ENCODE measurements at places on chromosomes 5 and 9.

- DNase-seq = no peak
Measured at GRCh38 chr9:71177901-71178300, 56.5 kb upstream of the TRPM3 start.

DNA sequence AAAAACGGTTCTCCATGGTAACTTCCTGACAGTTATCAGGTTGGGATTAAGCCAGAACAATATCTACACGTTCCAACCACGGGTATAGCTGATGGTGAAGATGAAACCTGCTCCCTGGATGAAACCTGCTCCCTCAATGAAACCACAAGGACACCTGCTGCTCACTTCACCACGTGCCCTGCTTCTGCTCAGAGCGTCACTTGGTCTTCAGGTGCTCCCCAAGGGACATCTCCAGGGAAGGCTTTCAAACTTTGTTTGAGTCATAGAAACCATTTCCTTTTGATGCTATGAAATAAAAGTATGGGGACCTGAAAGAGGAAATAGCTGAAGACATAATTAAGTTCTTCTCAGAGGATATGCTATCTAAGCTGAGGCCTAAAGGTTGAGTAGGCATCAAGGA, 242.4 kb downstream of the MED10 start:
- no peak for DNase-seq

DNA sequence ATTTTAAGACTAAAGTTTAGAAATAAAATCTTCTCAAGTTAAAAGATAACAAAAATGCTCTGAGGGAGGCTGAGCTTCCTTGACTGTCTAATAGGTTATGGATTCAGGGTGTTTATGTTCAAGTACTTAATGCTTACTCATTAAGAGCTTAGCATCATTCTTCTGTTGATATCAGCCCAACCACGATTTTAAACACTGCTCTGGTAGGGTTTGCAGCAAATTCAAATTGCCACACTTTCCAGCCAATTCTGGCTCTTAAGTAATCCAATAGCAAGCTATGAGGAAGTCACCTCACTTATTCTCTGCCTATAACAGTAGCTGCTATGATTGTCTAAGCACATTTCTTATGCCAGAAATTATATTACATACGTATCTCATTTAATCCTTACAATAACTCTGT, 191.0 kb upstream of the KIF2A start:
- no peak for DNase-seq

DNA sequence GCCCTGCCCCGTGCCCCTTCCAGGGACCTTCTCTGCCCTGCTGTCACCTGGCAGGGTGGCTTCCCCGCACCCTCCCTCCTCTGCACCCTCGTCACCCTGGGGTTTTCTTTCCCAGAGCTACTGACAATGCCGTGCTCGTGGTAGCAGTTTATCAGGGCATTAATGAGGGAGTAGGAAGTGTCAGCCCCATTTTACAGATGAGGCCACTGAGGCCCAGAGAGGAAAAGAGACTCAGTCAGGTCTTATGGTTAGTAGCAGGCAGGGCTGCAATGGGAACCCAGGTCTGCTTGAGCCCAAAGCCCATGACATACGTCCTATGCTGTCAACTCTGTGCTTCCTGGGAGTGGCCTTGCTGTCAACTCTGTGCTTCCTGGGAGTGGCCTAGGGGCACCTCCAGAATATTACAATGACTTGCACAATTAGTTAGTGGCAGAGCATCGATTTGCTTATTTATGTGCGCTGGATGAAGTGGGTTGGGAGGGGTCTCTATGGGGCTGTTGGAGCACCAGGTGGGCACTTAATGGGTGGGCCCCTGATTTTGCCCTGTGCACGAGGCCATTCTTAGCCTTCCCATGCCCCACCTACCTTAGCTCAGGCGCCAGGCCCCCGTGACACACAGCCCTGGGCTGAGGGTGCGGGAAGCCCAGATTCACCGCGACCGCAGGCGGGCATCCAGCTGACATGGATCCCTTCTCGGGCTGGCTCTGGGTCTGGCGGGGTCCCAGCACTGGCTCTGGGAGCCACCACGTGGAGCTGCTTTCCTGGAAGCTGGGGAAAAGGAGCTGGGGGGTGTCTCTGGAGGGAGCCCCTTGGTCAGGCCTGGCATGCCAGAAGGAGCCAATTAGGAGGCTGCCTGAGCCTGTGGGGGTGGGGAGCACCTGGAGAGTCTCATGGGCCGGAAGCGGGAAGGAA, 82.0 kb upstream of the ORM1 start:
- DNase-seq = peak; percentile 35

DNA sequence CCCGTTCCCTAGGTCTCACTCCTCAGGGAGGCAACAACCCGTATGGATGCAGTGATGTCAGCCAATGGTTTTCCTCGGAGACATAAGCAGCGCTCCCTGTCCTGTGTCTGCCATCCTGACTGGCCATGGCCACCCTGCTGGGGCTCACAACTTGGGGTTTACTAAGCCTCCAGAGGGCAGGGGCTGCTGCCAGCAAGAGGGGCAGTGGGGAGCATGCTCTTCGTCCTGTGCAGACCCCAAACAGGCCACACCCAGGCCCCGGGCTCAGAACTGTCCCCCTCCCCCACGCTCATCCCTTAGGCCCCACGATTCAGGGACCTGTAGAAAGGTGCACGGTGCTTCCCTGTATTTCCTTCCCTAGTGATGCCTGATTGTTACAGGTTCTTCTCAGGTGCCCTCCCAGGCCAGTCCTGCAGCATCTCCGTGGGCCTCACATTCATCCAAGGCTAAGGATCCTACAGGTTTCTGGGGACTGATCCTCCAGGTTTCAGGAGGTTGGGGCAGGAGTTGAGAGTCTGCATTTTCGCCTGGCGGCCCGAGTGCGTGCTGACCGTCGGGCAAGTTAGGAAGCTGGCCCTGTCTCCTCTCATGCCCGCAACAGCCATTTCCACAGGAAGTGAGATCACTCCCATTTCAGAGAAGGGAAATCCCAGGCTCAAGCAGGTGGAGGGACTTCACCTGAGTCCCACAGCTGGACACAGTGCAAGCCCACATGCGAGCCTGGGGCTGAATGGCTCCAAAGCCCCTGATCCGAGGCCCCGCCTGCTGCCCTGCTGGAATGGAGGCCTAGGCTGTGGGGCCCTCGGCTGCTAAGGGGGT, 217.6 kb downstream of the ROR2 start:
- DNase-seq = no peak

GRCh38 chr5:179860301-179860700, 1.7 kb upstream of the MRNIP start:
- DNase-seq = no peak

DNA sequence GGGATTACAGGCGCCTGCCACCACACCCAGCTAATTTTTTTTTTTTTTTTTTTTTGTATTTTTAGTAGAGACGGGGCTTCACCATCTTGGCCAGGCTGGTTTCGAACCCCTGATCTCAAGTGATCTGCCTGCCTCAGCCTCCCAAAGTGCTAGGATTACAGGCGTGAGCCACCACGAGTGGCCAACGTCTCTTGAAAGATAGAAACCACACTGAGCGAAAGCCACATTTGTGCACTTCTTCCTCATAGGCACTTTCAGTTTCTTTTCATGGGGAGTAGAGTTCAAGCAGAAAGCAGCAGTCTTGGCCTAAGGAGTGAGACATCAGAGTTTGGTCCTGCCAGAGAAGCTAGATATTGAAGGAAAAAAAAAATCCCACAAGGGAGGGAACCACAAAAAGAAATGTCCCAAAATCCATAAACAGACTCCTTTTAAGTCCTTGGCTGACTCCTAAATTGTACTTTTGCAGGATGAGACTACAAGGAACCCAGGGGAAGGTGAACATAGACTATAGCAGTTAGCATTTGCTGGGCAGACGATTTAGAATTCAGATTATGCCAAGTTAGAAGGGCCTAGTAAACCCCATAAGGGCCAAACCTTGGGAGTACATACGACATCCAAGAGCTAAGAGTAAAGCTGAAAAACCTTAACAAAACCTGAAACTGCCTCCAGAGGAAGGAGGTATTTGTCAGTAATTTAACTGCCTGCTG, 43.9 kb upstream of the GLIPR2 start:
- DNase-seq = peak; percentile 81

DNA sequence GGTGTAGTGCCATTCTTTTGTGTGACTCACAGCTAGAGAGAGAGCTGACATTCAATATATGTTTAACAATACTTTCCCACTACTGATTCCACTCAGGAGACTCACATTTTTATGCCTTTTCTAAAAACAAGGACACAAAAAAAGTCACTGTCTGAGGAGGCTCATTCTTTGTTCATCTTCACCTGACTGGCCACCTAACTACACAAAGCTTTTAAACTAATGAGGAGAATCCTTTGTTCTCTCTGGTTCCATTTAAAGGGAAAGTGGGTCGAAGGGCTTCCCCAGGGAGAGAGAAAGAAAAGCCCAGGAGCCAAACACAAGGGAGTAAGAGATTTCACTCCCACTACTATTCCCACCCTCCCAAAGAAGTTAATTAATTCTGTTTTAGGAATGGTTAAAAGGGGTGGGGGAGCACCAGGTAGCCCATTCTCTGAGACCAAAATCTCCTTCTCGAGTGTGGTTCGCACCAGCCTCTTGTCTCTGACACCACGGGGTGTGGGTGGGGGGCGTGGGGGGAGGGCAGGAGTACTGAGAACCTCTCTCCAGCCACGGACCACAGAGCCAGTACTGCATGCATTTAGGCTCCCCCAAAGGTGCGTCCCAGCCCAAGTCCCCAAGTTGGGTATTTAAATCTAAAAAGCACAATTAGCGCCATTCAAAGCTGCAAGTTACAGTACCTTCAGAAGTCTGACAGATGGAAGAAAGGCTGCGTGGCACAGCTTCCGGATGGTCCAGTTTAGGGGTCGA, 747 bp downstream of the TRPM3 start:
- DNase-seq = no peak

DNA sequence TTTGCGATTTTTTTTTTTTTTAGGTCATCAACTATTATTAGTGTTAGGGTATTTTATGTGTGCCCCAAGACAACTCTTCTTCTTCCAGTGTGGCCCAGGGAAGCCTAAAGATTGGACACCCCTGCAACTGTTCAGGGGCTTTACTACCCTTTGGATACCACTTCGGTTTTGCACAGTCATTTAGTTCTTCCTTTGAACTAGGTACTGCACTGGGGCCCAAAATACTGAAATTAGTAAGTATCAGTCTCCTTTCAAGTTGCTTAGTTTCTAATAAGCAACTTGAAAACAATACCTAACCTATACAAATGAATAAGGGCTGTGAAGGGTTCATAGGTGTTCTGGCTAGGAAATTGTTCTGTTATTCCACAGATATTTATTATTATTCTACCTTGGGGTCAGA, 45.3 kb downstream of the CWC27 start:
- DNase-seq = peak; percentile 76

DNA sequence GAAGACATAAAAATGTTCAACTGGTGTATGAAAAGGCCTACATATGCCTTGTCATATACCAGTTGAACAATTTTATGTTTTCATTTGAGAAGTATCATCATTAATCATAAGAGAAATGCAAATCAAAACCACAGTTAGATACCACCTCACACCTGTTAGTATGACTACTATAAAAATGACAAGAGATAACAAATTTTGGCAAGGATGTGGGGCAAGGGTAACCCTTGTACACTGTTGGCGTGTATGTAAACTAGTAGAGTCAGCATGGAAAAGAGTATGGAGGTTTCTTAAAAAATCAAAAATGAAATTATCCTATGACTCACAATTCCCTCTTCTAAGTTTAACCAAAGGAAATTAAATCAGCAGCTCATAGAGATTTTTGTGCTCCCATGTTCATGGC, 250.4 kb upstream of the ST8SIA4 start:
- DNase-seq = no peak

- DNase-seq = no peak
Measured at GRCh38 chr5:107127878-107128277, 542.9 kb downstream of the EFNA5 start.

GRCh38 chr9:95005278-95006143, 279.0 kb downstream of the AOPEP start:
- no peak for DNase-seq

- peak; percentile 32 for DNase-seq
Measured at GRCh38 chr5:74762599-74762998, 4.3 kb downstream of the GFM2 start.

GRCh38 chr9:99954819-99955218, 48.4 kb downstream of the STX17 start:
- peak; percentile 71 for DNase-seq

DNA sequence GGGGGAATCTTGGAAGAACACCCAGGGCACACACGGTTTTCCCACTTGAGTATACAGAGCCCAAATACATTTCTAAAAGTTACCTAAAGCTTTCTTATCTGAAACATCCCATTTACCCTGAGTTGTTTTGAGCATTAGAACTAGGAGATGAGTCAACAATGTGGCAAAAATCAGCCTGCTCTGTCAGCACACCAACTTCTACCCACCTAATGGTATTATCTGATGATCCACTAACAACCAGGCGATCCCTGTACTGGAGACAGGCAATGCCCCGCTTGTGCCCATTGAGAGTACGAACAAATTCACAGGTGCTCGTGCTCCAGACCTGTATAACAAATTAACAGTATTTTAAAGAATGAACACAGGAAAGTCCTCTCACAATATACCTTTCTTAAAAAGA, 87.0 kb downstream of the SMIM23 start:
- DNase-seq = no peak

DNA sequence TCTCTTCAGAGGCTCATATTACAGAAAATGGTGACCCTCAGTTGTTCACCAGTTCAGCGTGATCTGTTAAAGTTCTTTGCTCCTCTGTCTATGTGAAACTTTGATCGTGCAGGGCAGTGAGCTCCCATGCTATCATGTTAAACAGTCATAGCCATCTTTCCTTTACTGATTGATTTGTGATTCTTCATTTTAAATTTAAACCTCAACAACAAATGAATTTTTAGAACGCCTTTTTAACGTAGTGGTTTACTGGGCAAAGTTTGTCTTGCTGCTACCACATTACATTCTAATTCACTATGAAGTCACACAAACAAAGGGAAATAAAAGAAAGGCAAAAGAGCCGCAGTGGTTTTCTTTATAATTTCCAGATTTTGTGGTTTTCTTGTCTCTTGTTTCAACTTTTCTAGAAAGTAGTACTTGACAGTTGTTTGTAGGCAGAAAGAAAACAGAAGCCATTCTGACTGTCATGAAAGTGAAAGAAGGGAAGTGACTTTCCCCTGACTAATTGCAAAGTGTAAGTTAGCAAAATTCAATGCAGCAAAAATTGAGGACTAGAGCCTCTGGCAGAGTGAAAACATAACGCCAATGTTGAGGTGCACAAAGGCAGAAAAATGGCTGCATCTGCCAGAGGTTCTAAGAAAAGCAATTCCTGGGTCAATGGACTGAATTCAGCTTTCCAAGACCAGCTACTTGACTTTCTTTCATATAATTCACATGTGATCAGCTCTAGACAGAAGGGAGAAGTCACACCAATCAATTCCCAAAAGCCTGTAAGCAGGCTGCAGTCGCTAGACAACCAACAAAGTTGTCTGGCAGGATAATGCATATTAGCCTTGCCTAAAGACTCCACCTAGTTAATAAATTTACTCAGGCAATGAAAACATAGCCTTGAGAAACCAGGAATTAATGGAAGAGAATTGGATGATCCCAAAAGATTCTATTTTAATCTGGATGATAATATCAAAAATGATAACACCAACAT, 7.1 kb upstream of the IFNA6 start:
- DNase-seq = peak; percentile 81

DNA sequence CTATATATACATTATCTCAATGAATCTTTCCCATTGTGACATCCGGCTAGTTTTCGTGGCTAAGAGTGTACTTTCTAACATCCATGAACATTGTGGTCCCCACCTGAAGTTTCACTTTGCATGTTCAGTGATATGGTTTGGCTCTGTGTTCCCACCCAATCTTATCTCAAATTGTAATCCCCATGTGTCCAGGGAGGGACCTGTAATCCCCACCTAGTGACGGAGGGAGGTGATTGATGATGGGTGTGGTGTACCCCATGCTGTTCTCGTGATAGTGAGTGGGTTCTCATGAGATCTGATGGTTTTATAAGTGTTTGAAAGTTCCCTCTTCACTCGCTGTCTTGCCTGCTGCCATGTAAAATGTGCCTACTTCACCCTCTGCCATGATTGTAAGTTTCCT, 28.1 kb downstream of the MRPL22 start:
- DNase-seq = no peak

All from activated CD4-positive, alpha-beta T cell treated with anti-CD3 and anti-CD28 coated beads, Interleukin-10, Interleukin-2, amounts not matched to agents 100 ng/mL and 50 ng/mL, durations not matched to agents 16 hours and 8 hours (primary cell).